Activated T-helper 9 cell treated with anti-CD3 and anti-CD28 coated beads, Interleukin-2, amount 50 U/mL, for 16 hours (primary cell): ENCODE measurements at places on chromosomes 4 and X.

DNA sequence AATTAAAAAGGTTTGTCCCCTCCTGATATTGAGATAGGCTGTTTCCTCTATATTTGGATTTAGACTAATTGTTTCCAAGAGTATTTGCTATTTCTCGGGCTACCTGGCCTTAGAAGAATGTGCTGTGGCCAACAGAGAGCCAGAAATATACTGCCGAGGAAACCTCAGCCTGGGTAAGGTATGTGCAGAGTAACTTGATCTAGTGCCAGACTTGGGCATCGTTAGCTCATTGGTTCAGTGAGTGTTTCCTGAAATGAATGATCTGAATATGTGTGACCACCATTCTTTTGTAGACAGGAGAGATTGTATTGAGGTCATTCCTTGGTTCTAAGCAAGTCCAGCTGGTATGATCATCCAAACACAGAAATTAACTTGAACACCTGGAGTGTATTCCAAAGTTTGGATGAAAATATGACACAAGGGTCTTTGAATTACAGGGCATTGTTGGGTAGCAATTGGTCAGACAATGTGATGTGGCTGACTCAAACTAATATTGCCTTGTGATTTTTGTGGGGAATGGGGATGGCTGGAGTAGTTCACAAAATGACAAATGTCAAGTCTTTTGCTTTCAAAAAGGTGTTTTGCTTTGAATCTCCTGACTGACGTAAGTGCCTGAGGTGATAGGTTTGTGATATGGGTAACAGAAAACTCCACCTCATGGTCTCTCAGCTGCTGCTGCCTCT lies 100.2 kb upstream of the CXCL13 start:
- no peak for DNase-seq

DNA sequence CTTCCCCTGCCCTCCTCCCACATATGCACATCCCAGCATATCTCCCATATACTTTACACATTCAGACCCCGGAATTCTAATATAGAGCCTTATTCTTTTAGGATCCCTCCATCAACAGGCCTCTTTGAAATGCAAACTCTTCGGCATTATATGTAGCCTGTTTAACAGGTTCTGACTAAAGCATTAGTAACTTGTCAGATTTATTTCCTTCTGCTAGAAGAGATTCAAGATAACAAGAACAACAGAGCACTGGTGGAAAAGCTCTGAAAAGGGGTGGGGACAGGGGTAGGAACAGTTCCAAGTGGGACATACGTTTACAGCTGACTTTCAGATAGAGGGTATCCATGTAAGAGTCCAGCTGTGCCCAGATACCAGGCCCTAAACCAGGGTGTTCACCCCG lies 31.7 kb upstream of the PRPS1 start:
- DNase-seq: no peak

- no peak for DNase-seq
Measured at GRCh38 chrX:100852810-100853209, 21.3 kb downstream of the NOX1 start.

GRCh38 chr4:183244019-183244418 lies 76.1 kb downstream of the CLDN22 start:
- DNase-seq: no peak

GRCh38 chrX:12138361-12139313 lies at the start of gene FRMPD4:
TSS of gene FRMPD4 (plus strand) at chrX:12138473. CDS start at chrX:12138972, 499 bp downstream.
- DNase-seq: no peak

DNA sequence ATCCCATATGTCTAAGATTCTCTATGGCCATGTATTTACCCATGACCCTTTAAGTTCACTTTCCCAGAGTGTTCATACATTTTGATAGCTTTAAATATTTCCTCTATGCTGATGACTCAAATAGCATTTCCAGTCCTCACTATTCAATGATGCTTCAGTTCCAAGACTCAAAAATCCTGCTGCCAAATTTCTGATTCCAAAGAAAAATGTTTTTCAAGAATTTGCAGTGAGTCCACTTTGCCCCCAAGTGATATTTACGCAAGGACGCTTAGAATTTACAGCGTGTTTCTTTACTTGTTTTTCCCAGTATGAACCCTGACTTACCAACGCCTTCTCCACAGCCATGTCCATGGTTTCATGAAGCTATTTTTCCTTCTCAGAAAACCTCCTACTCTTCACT lies 127.9 kb upstream of the PCDH18 start:
- DNase-seq: no peak

DNA sequence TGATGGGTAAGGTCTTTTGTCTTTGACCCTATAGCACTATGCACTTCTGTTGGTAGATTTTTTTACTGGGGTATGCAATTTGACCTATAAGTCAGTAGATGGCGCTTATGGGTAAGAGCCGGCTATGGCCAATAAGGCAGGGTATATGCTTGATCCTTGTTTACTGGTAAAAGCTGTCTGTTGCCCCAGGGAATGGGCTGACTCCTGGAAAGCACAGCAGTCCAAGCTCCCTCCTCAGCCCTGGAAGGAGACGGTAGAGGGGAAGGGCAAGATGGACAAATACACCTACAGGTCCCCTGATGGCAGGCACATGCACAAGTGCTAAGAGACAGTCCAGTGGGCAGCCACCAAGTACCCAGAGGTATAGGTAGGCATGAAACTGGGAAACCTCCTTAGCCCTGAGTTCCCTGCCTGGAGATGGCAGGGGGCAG lies 63.7 kb downstream of the ADAMTS3 start:
- DNase-seq: no peak

GRCh38 chr4:121484633-121485032 lies 103.8 kb upstream of the QRFPR start:
- DNase-seq: no peak

- no peak for DNase-seq
Measured at GRCh38 chr4:44493924-44494323, 45.3 kb upstream of the KCTD8 start.
